ENCODE measurements at places on chromosomes 11 and 22.

DNA sequence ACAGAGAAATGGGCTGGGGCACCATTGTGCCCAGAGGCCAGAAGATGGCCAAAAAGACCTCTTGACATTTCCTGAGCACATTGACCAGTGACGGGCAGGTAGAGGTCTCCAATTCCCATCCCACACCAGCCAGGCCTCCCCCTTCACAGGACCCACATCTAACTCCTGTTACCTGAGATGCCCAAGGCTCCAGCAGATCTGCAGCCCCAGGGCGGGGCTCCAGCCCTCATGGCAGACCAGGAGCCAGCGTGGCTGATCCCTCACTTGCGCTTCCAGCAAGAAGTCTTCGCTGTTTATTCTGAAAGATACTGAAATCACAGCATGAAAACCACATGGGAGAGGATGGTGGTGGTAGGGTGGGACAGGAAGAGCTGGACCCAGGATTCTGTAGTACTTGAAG is 9.0 kb downstream of the TMPRSS5 start:
- no peak for DNase-seq

DNA sequence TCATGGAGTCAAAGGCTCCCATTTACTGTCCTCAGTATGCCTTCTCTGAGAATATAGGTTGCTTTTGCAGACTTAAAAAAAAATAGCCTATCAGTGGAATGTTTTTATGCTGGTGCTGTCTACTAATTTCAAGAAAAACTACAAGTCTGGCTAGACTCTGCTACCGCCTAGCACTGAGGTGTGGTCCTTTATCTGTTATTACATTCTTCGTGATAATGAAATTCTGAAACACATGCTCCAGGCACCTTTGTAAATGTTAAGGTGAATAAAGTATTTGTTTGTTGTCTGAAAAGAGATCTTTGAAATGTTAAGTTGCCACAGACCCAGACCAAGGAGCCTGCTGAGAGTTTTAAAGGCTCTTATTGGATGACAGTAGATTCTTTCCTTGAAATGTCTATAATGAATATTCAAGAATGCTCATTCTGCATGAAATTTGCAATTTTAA is 95.3 kb downstream of the DBX1 start:
- DNase-seq, result no peak

GRCh38 chr11:106249617-106250239 is 172.3 kb downstream of the AASDHPPT start:
- DNase-seq, result no peak

GRCh38 chr11:70031631-70032469 is 46.3 kb upstream of the ANO1 start:
- no peak for DNase-seq

GRCh38 chr11:60059052-60059451 is 2.6 kb downstream of the MS4A3 start:
- DNase-seq, result no peak

- no peak for DNase-seq
Measured at GRCh38 chr11:66124564-66124963, 54.5 kb downstream of the PACS1 start.

GRCh38 chr11:129089279-129089678 is 102.8 kb downstream of the ARHGAP32 start:
- DNase-seq, result no peak

DNA sequence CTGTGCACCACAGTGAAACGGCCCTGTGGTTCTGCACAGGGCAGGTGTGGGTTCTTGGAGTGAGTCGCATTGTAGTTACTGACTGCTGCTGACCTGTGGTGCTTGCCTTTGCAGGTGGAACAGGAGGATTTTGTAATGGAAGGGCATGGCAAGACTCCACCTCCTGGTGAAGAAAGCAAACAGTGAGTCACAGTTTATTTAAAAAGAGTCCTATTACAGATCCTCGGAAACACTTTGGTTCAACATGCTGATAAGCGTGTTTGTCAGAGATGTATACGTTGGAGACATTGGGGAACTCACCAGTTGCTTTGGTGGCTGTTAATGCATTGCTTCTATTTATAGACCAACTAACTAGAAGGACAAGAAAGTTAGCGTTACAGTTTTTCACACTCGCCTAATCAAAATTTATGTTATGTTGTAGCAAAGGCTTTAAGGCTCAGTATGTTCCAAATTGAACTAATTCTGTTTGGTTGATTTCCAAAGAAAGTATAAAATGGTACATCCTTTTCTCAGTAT is 21.7 kb upstream of the TNRC6B start:
- DNase-seq, result no peak

DNA sequence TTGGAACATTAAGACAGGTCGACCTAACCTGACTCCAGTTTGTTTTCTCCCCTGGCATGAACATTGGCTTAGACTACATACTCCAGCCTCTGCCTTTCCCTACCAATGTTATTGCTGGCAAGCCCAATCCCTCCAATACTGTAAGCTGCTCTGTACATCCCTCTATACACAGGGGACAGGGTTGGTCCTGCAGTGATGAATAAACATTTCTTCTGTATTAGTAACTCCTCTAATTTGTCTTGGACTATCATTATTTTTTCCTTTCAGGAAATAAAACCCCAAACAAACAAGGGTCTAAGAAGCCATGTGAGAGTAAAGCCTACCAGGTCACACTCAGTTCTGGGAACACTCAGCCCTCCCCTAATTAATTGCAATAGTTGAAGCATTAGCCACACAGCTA is 35.1 kb upstream of the FJX1 start:
- DNase-seq, result no peak

DNA sequence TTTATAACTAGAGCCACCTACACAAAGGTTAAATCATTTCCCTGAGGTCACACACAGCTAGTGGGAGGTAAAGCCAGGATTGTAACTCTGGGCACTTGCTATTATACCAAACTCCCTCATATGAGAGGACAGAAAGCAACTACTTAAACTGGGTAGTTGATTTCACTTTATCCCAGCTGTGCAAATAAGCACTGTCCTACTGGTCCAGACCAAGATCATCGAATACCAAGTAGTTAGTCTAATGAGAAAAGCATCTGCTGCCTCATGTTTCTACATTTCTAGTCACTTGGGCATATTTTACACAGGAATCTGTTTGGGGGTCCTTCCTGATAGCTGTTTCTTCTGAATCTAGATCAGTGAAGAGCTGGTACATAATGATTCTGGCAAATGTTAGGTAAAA is 178.6 kb upstream of the NARS2 start:
- DNase-seq, result no peak

DNA sequence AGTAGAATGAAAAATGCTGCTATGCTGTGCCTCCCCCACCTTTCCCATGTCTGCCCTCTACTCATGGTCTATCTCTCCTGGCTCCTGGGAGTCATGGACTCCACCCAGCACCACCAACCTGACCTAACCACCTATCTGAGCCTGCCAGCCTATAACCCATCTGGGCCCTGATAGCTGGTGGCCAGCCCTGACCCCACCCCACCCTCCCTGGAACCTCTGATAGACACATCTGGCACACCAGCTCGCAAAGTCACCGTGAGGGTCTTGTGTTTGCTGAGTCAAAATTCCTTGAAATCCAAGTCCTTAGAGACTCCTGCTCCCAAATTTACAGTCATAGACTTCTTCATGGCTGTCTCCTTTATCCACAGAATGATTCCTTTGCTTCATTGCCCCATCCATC is 14.9 kb upstream of the HBE1 start:
- DNase-seq, result no peak

- peak; percentile 15 for DNase-seq
Measured at GRCh38 chr11:122749005-122749687, 89.2 kb upstream of the CRTAM start.

DNA sequence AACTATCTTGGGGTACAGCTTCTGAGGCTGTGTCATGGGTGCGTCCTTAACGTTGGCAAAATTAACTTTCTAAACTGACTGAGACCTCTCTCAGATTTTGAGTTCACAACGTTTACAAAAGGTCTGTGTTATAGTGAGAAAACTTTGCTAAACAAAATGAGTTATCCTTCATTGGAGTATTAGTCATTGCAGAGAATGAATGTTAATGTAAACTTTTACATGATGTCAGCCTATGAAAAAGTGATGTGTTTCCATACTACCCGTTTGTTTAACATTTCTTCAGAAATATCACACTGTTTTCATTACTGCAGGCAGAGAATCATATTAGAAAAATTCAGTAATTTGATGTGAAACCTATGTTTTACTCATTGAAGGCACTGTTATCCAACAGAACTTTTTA is 32.1 kb downstream of the HSD17B12 start:
- DNase-seq, result no peak

- no peak for DNase-seq
Measured at GRCh38 chr11:123560006-123560405, 94.4 kb downstream of the SCN3B start.

GRCh38 chr11:16356761-16357393 is 531 bp upstream of the SOX6 start:
- no peak for DNase-seq

DNA sequence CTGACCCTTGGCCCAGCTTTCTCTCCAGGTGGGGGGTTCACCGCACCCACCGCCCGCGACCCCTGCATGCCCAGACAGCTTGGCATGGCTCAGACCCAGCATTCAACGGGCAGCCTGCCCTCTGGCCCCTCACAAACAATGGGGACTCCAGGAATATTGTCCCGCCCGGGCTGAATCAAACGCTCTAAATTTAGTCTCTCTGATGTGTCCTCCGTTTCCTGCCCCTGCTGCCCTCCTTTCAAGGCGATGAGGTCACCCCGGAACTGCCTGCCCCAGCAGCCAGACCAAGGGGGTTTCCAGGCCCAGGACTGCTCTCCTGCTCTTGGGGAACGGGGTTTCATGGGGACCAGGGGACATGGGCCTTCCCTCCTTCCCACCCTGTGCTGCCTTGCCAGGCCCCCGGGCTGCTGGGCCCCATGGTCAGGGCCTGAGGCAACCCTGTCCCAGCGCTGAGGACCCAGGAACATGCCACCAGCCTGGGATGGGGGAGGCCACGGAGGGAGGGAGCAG is 10.1 kb upstream of the PDGFB start:
- no peak for DNase-seq

GRCh38 chr11:119864836-119865235 is 135.8 kb upstream of the NECTIN1 start:
- no peak for DNase-seq

GRCh38 chr11:44454666-44455065 is 110.8 kb upstream of the CD82 start:
- DNase-seq, result no peak

GRCh38 chr22:19060356-19061009 is 61.7 kb downstream of the DGCR2 start:
- no peak for DNase-seq

DNA sequence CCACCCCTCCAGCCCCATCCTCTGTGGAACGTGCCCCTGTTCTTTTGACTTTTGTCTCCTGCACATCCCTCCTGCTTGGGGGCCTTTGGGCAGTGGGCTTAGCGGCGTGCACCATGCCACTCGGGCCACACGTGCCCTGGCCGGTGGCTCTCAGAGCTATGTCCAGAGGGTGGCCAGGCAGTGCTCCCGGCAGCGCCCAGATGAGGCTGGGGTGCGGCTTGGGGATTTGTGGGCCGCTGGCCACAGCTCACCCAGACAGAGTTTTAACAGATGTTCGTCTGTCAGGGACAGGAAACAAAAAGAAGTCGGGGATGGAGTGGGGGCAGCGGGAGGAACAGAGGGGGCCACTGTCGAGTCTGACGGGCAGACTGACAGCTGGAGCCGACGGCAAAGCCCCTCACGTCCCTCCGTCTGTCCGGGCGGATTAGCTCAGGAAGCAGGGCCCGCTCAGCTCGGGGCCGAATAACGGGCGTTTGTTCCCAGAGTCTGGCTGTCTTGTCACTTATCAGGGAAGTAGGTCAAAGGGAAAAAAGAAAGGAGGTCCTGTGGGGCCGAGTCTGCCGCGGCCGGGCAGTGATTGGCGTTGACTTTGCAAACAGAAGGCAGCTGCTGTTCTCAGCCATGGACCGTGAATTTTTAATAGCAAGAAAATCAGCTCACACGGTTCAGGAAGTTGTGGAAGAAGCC is 61.6 kb downstream of the LRP5 start:
- DNase-seq, result no peak

DNA sequence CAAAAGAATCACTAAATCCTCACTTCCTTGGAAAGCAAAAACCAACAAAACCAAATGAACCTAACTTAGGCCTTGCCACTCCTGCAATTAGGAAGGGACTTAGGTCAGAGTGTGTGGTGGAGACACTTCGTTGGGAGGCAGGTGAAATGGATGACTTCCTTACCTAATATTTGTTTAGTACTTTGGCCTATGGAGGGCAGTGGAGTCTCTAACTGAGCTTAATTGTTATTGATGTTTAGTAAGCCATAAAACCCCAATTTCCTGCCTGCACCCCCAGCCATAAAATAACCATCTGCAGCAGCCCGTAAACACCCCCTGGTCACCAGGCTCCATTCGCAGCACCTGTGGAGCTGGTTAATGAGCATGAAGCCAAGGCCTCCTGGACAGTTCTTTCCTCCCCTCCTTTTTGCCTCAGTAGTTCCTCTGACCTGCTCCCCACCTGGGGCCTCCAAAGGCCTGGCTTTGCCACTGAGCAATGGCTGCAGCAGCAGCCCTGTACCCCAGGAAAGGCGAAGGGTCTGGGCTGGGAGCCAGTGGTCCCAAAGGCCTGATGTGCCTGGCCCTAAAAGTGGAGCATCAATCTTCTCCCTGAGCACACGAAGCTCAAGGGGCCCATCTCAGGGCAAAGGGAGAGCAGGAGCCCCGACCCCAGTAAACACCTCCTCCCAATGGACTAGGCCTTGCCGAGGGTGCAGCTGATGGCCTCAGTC is 15.6 kb upstream of the SYT13 start:
- DNase-seq, result no peak

GRCh38 chr11:118605116-118605867 is 2.1 kb upstream of the PHLDB1 start:
- DNase-seq, result no peak

- DNase-seq, result no peak
Measured at GRCh38 chr22:16970446-16970845, 37.6 kb downstream of the GAB4 start.

- no peak for DNase-seq
Measured at GRCh38 chr11:45468267-45468856, 182.2 kb upstream of the SYT13 start.

- DNase-seq, result no peak
Measured at GRCh38 chr22:29967461-29967860, 84.5 kb downstream of the MTMR3 start.

- no peak for DNase-seq
Measured at GRCh38 chr11:44982496-44983062, 31.9 kb upstream of the TP53I11 start.

GRCh38 chr11:112364962-112365481 is 104.4 kb upstream of the PLET1 start:
- no peak for DNase-seq

DNA sequence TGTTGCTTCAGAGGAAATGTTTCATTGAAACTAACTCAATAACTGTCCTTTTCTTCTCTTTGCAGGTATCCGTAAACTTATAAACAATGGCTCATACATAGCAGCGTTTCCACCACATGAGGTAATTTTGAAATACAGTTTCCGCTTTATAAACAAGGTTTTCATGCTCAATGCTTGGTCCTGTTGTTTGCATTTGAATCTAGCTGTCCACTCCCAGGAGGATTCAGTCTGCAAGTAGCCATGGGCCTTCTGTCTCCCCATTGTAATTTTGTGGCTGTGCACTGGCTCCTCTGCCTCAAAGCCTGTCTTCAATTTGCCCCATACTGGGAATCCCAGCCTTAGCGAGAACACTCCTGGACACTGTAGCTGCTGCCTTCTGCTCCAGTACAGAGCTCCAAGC is 34.7 kb downstream of the MUC15 start:
- DNase-seq, result no peak

Measured in esophagus squamous epithelium (tissue), 5 donors.